RWPE2 (cell line): ENCODE measurements at places on chromosomes 16 and 17.
A peak's percentile ranks its signal among the peaks of the same experiment; 100 is the strongest.

- DNase-seq = peak; percentile 90
Measured at GRCh38 chr17:7841915-7842379, 7.9 kb downstream of the KDM6B start.

DNA sequence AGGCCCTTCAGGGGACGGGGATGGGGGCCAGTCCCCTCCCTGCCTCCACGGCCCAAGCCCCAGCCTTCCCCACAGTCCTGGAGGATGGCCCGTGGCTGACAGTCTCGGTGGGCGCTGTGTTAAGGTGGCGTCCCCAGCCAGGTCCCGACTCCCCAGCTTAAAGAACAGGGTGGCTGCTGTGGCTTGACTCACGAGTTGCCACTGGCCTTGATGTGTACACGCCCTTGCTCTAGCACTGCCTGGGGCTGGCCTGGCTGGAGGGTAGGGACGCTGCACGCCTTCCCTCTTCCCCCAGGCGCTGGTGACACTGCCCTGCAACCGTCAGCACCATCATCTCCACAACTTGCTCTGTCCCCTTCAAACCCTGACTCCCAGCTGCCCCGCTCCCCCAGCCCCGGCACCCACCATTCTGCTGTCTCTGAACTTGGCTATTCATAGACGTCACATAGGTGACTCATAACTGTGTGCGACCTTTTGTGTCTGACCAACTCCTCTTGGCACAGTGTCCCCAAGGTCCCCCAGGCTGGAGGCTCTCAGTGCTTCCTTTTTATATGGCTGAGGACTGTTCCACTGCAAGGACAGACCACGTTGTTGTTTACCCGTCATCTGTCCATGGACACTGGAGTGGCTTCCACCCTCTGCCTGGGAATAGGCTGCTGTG, 6.3 kb downstream of the GNPTG start:
- DNase-seq = no peak

GRCh38 chr17:80967404-80967872, 24.2 kb upstream of the CHMP6 start:
- no peak for DNase-seq

DNA sequence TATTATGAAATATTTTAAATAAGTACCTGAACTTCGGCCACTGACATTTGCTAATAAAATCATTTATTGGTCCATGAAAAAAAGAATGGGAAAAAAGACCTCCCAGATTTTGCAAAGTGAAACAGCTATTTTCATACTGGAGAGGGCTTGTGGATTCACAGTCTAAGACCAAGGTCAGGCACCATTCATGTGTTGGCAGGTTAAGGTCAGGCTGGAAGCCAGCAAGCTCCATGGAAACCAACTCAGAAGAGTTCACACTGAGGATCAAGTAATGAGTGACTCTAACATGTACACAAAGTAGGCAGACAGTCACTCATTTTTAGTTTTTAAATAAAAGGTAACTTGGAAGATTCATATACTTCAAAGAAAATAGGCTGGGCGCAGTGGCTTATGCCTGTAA, 3.4 kb downstream of the DNAJA2 start:
- no peak for DNase-seq

DNA sequence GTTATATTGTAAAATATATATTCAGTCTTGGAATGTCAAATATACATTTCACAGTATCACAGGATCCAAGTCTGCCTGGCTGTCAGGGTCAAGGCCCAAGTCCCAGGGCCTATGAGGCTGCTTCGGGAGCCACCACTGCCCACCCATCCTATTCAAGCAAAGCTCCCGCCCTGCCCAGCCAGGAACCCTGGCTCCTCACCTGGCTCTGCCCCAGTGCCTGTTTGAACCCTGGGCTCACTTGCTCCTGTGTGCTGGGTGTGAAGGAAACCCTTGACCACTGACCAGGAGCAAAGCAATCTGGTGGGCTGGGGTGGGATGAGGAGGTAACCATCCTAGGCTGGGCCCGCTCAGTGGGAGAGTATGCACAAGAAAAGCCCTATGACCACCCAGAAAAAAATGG, 27.0 kb downstream of the ITGAE start:
- DNase-seq = no peak

DNA sequence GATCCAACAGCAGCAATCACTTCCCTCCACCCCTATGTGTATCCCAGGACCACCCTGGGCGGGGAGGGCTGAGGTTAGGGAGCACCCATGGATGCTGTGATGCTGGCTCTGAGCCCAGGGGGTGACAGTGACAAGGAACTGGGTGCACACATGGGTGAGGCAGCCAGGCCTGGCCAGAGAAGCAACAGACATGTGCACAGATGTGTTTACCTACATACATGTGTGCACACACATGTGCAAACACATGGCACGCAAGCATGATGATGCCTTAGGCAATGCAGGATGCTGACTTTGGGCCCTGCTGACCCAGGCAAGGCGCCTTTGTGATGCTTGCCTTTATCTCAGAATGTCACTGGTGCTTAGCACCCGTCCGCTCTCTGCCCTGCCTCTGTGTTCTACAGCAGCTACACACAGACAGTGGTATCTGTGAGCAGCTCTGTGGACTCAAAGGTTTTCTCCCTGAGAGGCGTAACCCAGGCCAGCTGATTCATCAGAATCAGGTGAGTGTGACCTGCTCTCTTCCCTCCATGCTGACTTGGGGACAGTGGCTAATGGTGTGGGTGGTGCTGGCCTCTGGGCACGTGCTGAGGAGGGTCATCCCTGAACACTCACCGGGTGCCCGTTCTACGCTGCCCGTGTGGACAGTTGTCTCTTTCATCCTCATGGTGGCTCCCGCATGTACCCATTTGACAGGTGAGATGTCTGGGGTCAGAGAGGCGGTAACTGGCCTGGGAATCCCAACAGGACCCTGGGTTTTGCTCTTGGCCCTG, 38.5 kb upstream of the KSR1 start:
- DNase-seq = no peak

DNA sequence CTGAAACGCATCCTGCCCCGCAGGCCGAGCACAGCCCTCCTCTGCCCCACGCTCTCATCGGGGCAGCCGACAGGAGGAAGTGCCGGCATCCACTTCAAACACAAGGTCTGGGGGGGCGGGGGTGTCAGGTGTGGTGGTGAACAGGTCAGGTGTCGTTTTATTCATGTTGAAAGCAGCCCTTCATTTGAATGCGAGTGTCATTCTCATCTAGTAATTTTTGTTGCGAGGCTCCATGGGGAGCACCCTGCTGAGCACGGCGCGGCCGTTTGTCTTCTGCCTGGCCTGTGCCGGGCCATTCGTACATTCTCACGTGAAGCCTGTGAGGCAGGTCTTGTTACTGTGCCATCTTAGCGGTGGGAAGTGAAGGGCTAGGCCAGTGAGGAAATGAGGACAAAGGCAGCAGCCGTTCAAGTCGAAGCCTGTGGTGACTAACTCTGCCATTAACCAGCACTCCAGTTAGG, 1.9 kb downstream of the ACSF3 start:
- no peak for DNase-seq

- DNase-seq = no peak
Measured at GRCh38 chr17:82767041-82767754, 15.3 kb downstream of the TBCD start.

GRCh38 chr17:66637491-66637890, 197.4 kb upstream of the CACNG5 start:
- DNase-seq = no peak

- DNase-seq = no peak
Measured at GRCh38 chr17:35295686-35296085, 52.8 kb downstream of the SLFN5 start.

- DNase-seq = peak; percentile 91
Measured at GRCh38 chr16:8850279-8850885, 18.4 kb downstream of the CARHSP1 start.

- no peak for DNase-seq
Measured at GRCh38 chr16:51952500-51952899, 594.4 kb downstream of the TOX3 start.

DNA sequence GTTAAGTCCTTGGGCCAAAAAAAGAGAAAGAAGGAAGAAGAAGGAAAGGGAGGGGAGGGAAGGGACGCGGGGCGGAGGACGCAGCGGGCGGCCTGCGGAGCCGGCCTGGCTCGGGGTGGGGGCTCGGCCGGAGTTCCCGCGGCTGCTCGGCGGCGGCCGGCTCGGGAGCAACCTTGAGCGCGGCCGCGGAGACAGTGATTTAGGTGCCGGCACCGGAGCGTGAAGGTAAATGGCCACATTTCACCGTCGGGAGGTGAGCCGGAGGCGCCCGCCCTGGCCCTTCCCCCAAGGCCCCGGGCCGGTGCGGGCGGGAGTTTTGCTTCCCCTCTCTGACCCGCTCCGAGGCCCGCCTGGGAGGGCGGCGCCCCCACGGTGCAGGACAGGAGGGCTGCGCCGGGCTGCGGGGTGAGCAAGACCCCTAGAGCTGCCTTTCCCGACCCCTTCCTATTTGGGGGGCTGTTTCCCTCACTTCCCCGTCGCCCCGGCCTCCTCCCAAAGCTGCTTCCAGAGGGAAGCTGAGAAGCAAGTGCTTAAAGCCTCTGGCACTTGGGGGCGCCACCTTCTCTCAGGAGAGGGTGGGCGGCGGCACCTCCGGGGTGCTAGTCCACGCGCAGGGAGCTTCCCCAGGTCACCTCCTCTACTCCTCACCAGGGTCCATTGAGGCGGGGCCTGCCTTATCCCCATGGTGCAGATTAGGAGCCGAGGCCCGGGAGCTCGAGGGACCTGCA, 56.5 kb downstream of the MRM1 start:
- DNase-seq = no peak

DNA sequence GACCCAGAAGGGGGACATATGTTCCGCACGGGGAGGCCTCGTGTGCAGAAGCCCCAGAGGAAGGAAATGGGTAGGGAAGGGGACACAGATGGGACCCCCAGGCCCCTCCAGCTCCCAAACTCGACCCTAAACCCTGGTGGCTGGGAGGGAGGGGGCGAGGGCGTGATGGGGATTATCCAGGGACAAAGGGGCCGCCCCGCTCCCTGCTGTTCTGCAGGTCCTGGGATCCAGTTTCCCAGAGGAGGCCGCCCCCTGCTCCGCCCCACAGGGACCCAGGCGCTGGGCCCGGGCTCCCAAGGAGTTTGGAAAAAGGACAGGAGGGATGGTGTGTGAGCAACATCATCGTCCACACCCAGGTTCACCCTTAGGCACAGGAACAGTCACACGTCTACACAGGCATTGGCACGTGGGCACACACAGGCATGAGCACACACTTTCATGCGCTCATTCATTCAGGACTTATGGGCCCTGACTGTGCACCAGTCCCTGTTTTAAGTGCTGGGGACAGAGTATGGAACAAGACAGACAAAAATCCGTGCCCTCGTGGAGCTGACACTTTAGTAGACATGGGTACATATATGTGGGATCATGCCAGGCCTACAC, 12.8 kb upstream of the FBXL19 start:
- no peak for DNase-seq
